ENCODE measurements at places on chromosomes 1 and 21.

GRCh38 chr1:115091572-115091971 is 2.3 kb upstream of the TSPAN2 start:
- DNase-seq, result no peak

DNA sequence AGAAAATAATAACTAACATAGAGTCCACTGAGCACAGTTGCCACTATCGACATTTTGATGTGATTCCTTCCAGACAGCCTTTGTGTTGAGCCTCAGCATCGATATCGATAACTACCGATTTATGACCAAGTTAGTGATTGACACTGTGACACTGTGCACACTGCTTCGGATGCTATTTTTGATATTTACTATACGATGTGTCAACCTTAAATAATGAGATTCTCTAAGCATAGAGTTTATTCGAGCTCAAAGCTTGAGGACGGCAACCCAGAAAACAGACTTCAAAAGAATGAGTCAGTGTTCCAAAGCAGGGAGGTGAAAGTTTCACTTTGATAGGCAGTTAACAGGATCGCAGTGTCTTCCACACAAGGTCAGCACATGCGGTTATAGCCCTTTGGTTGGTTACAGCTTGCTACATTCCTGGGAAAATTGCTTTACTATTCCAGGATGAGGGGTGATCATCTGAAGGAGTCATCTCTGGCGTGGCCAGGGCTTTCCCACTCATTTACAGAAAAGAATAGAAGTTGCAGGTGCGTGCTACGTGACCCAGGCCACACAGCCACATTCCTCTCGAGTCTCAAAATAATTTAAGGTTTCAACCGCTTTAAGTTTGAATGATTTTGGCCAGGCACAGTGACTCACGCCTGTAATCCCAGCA is 53.6 kb upstream of the EFHD2 start:
- DNase-seq, result no peak

DNA sequence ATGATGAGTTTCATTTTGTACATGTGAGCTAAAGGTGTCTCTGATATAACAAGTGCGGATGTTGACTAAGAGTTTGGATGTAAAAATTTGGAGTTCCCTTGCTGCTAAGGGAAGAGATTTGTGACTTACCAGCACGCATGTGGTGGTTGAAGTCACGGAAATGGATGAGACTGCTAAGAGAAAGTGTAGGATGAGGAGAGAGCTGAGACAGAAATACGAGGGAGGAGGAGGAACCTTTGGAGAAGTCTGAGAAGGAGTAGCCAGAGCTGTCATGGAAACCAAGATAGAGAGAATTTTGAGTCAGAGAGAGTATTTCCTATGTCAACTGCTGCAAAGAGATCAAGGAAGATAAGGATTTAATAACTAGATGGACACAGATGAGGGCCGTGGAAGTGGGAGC is 106.5 kb upstream of the COL24A1 start:
- no peak for DNase-seq

DNA sequence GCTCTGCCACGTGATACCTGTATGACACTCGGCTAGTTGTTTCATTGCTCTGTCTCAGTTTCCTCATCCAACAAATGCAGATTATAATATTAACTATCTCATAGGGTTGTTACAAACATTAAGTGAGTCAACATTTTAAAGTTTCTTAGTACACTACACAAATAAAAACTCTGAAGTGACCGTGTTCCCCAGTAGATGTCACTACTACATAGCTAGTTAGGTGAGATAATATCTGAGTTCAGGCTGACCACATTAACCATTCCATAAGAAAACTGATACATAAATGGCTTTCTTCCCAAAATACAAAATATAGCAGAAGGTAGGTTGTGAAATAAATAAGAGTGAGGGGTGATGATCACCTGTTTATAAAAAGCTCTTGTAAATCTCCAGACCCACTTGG is 214.1 kb downstream of the NUF2 start:
- no peak for DNase-seq

DNA sequence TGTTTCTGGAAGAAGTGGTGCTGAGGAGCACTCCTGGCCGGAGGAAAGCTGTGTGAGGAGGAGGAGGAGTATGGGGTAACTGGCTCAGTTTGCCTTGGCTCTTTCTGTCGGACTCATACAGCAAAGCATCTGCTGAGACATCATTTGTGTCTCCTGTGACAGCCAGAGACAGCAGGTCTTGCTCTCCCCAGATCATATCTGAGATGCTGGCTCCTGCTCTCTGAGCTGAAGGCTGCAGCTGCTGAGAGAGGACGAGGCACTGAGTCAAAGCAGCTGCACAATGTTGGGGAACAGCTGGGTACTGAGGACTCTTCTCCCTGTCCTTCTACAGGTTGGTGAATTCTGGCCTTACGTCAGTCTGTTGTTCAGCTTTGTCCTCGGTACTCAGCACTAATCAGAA is 14.3 kb downstream of the OR2B11 start:
- no peak for DNase-seq

- no peak for DNase-seq
Observed at GRCh38 chr21:32082466-32082865, 196.4 kb downstream of the MIS18A start.

DNA sequence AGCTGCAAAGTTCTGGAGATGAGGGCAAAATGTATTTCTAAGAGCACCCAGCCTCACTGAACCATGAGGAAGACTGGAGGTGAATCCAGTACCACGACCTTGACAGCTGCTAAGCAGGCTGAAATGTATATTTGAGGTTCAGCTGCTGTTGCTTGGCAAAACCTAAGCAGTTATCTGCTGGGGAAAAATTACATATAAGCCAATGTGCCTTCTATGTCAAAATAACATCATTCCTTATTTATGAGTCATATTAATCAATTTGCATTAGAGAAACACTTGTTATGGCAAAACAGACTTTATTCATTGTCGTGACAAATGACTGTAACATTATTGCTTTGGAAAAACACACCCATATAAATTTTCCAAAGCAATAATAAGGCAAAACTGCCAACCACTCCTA is 560.5 kb upstream of the NR5A2 start:
- no peak for DNase-seq

- DNase-seq, result peak; percentile 35
Observed at GRCh38 chr1:181083842-181084605, 4.5 kb upstream of the IER5 start.

GRCh38 chr1:207948536-207949250 is 37.8 kb upstream of the CD34 start:
- DNase-seq, result no peak

GRCh38 chr1:145716641-145717345 is 2.5 kb upstream of the CD160 start:
- no peak for DNase-seq

DNA sequence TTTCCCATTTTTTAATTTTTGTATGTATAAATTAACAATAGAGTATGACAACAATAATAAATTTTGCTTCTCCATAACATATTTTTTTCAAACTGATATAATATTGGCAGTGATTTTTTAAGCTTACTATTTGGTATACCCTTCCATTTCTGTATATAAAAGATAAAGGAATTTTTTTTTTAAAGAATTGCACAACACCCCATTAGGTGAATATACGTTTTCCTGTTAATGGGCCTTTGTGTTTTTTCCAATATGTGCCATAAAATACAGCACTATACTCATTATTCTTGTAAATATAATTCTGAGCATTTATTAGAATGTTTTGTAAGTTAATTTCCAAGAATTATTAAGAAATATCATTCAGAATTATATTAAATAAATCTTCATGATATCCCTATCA is 515.2 kb upstream of the RGS18 start:
- DNase-seq, result no peak

DNA sequence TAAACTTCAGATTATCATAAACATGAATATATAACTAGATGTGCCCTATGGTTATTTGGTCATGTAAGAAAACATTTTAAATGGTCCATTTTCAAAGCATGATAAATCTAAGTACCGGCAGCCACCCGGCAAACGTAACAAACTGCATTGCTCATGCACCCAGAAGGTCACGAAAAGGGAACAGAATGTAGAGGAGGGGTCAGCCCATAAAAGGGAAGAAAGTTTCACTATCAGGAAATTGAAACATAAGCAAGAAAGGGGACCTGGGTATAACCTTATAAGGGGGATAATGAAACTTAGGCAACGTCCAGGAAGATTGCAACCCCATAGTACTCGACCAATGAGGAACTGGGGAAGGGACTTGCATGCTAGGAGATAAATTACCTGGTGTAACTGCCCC is 421.2 kb upstream of the ZRANB2 start:
- no peak for DNase-seq

GRCh38 chr1:243543501-243543900 is 287.7 kb downstream of the SDCCAG8 start:
- no peak for DNase-seq

DNA sequence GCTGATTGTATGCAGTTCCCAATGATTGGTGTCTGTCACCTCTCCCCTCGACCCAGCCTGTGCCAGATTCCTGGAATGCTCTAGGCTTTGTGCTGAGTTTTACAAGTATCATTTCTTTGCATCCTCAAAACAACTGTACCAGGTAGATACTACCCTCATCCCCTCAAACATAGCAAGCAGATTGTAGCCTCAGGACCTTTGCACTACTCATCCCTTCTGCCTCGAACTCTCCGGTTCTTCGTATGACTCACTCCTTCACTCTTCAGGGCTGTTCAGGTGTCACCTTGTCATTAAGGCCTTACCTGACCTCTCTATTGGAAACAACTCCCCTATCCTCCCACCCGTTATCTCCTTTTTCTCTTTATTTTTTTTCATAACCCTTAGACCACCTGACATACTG is 8.0 kb downstream of the KCNC4 start:
- DNase-seq, result no peak

GRCh38 chr1:78892260-78892840 is 114.2 kb downstream of the ADGRL4 start:
- no peak for DNase-seq

GRCh38 chr1:94253456-94254017 is 16.2 kb upstream of the ARHGAP29 start:
- DNase-seq, result no peak

DNA sequence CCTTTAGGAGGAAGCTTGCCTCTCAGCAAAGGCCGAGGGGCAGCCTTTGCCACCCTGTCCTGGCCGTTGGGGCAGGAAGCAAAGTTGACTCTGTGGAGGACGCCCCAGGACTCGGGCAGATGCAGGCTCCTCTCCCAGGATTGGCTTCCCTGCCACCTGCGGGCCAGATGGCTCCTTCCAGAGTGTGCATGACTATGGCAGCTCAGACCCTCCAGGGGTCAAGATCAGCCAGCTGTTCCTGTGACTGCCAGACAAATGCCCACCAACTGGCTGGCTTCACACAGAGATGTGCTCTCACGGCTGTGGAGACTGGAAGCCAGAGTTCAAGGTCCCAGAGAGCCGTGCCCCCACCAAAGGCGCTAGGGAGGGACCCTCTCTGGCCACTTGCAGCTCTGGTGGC is 87.0 kb upstream of the VAMP3 start:
- no peak for DNase-seq

- no peak for DNase-seq
Observed at GRCh38 chr1:114157275-114157660, 3.6 kb upstream of the SYT6 start.

- no peak for DNase-seq
Observed at GRCh38 chr1:50631161-50631560, 207.9 kb upstream of the DMRTA2 start.

DNA sequence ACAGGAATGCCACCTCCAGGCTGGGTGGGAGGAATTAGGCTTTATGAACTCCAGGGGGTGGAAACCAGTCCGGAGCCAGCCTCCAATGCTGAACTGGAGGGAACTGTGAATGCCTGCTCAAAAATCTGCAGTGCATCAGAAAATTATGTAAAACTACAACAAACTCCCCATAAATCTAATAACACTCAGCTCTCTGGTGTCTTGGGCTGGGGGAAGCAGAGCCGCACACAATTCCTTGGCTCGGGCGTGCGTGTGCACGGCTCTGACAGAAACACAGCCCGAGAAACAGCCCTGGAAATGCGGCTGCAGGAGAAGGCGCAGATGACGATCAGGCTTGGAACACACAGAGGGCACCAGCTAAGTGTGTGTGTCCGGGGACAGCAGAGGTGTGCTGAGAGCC is 127.6 kb upstream of the VAMP3 start:
- DNase-seq, result no peak

GRCh38 chr21:26849428-26850115 is 4.4 kb upstream of the ADAMTS1 start:
- no peak for DNase-seq

DNA sequence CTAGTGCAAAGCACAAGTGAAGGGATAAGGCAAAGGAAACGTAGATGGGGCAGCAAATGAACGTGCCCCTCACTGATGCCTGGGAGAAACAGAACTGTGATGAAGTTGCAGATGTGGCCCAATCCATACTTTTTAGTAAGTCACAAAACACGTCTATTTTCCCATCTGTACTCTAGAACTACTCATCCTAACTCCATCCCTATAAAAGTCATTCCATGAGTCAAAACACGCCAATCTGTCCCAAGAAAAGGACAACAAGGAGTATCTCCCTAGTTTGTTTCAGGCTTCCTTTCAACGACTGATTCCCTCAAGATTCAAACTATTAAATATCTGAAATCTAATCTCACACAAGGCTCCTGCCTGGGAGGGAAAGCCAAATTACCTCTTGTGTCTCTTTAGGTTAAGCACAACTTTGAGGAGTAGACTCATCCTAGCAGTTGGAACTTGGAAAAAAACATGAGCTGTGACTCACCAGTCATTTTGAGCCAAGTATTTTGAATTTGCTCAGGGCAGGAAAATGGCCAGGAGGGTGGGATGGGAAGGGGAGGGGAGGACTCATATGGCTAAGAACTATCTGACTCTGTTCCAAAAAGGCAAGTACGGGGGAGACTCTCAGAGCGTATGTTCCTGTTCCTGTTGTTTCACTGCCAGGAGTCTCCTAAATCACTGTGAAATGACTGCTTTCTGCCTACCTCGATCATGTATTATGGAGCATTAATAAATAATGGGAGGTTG is 214.5 kb upstream of the CAMK1G start:
- no peak for DNase-seq

GRCh38 chr21:45111703-45112102 is 37.3 kb downstream of the ADARB1 start:
- DNase-seq, result no peak

GRCh38 chr1:175599212-175599705 is 144.1 kb downstream of the TNR start:
- no peak for DNase-seq

- no peak for DNase-seq
Observed at GRCh38 chr1:17833661-17834501, 78.7 kb downstream of the ACTL8 start.

- no peak for DNase-seq
Observed at GRCh38 chr1:100474834-100475233, 63.1 kb upstream of the GPR88 start.

DNA sequence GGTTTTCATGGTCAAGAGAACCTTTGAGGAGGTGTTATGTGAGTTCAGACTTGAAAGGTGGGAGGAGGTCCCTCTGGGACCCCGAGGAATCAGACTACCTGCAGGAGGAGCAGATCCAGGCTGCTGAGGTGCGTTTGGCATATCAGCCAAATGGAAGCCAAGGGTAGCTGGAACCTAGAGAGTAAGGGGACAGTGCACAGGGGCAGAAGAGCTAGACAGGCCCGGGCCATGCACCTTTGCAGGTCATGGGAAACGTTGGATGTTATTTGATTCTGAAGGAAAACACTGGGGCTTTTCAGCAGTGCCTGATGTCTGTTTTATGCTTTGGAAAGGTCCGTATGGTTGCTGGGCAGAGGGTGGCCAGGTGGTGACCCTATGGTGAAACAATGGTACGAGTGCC is 169.2 kb downstream of the PGBD5 start:
- DNase-seq, result no peak
